DMS153 (cell line): ENCODE measurements at places on chromosomes 16 and 17.
A peak's percentile ranks its signal among the peaks of the same experiment; 100 is the strongest.

- DNase-seq, result no peak
These were observed 762 bp downstream of the CDK12 start for GRCh38 chr17:39461926-39462569.

- DNase-seq, result peak; percentile 84
These were observed at the start of the genes MYO19 and PIGW for GRCh38 chr17:36534840-36535668. Gene MYO19 (minus strand): TSS chr17:36534868. CDS start chr17:36532538, 2,330 bp downstream. Gene PIGW (plus strand): TSS chr17:36534987. CDS start chr17:36537102, 2,115 bp downstream.

DNA sequence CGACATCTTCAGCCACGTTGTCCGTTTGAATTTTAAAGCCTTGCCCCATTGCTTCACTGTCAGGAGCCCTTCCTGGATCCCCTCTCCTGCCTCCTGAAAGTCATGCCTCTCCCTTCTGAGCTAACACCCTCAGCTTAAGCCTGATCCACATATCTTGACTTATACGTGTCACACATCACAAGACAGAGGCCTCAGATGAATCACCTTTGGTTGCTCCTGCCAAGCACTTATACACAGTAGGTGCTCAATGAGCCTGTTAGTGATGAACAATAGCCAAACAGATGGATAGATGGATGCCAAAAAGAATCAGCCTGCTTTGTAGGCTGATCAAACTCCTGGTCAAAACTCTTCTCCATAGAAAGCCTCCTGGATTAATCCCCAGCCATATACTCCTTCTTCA, 31.8 kb downstream of the PITPNM3 start:
- DNase-seq, result no peak

- DNase-seq, result no peak
These were observed 28.0 kb downstream of the ARHGAP23 start for GRCh38 chr17:38456031-38456815.

- no peak for DNase-seq
These were observed 55.8 kb downstream of the SALL1 start for GRCh38 chr16:51095084-51095881.

DNA sequence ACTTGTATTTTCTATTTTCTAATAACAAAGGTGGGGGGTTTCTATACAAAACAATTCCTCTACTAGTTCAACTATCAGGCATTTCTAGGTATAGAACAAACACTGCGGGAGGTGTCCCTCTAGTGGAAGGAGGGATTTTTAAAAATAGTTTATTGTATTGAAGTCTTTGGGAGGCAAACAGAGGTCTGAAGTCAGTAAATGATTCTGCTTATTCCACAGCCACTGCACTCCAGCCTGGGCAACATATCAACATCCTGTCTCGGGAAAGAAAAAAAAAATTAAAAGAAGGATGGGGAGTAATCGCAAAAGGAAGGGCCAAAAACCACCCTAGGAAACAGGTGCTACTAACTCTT, 648 bp upstream of the ERCC4 start:
- no peak for DNase-seq

DNA sequence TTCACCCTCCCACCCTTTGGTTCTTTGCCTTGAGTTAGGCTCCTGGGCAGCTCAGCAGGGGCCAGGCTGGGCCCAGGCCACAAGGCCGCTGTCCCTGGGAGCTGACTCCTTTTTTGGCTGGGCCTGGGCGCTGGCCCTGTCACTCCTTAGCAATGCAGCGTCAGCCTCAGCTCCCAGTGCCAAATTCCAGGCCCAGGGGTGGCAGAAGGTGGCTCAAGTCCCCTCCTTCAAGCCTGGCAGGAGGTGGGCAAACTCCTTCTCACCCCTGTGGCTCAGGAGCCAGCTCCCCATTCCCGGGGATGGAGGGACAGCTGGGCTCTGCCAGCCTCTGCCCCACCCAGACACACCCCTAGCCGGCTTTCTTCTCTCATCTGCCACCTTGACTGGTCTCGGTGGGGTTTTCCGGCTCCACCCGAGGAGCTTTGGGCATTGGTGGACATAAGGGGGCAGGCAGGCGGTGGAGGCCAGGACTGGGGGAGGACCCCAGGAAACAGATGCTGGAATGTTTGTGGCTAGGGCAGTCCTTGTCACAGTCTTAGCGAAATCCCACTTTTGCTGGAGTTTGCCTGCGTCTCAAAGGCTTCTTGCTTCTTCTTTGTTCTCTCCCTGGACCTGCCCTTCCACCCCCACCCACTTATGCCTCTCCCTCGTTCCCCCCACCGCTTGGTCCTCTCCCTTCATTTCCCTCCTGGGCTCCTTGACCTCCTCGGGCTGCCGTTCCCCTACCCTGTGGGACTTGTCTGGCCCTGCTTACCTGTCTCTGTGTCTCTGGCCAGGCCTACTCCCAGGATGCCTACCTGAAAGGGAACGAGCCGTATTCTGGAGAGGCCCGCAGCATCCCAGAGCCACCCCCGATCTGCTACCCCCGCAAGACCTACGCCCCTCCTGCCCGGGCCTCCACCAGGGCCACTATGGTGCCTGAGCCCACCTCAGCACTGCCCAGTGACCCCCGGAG, 37.4 kb downstream of the ARHGAP23 start:
- no peak for DNase-seq

- DNase-seq, result no peak
These were observed 18.2 kb downstream of the NLRC5 start for GRCh38 chr16:57007530-57007929.

- no peak for DNase-seq
These were observed 2.2 kb downstream of the WDR81 start for GRCh38 chr17:1726626-1727257.

GRCh38 chr16:399340-400019, 2.2 kb upstream of the DECR2 start:
- no peak for DNase-seq

DNA sequence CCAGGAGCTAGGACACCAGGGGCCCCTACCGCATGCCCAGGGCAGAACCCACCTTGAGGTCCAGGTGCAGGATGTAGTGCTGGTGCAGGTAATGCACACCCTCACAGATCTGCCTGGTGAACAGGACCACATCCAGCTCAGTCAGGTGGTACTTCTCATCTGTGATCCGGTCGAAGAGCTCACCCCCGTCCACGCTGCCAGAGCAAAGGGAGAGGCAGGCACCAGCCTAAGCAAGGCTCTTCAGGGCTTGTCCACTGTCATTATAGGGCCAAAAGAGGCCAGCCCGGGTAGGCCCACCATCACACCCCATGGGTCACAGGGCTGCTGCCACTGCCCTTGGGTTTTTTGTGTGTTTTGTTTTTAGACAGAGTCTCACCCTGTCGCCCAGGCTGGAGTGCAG, 21.0 kb downstream of the MYLK3 start:
- no peak for DNase-seq

DNA sequence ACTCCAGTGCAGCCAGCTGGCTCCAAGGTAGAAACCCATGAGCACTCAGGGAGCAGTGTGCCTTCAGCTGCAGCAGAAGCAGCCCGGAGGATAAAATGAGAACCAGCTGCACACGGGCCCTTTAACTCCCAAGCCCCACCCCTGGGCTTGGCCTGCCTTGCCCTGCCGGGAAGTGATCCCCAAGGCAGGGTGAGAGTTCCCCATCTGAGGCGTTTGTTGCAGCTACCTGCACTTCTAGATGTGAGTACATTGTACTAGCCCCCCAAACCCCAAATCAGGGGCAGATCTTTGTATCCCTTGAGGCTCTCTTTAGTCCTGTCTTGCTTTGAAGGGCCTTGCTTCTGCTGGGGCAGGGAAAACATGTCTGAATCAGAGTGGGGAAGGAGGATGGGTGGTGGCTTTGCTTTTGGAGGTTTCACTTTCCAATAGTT, at the start of gene MVP:
Gene MVP, plus strand, starts transcription at position 192 of the 431 bp plus-strand sequence. CDS start 10,088 bp downstream, outside the sequence.
- peak; percentile 26 for DNase-seq

- DNase-seq, result peak; percentile 24
These were observed 8.5 kb downstream of the CHTF8 start for GRCh38 chr16:69123910-69124309.
